ENCODE measurements at places on chromosomes 16 and 17. TPM values are rescaled to one million over a fixed set of nuclear protein-coding genes. Genes with fewer than 3 reads are reported as not detected.

GRCh38 chr17:49132317-49132698 is 261 bp upstream of the B4GALNT2 start:
- DNase-seq: no peak

GRCh38 chr16:46757339-46758050 is 9.4 kb upstream of the MYLK3 start:
- no peak for DNase-seq

- DNase-seq: no peak
Observed at GRCh38 chr16:3780570-3780969, 63.2 kb upstream of the TRAP1 start.

GRCh38 chr17:38857271-38857670 is 3.8 kb upstream of the RPL23 start:
- DNase-seq: no peak

DNA sequence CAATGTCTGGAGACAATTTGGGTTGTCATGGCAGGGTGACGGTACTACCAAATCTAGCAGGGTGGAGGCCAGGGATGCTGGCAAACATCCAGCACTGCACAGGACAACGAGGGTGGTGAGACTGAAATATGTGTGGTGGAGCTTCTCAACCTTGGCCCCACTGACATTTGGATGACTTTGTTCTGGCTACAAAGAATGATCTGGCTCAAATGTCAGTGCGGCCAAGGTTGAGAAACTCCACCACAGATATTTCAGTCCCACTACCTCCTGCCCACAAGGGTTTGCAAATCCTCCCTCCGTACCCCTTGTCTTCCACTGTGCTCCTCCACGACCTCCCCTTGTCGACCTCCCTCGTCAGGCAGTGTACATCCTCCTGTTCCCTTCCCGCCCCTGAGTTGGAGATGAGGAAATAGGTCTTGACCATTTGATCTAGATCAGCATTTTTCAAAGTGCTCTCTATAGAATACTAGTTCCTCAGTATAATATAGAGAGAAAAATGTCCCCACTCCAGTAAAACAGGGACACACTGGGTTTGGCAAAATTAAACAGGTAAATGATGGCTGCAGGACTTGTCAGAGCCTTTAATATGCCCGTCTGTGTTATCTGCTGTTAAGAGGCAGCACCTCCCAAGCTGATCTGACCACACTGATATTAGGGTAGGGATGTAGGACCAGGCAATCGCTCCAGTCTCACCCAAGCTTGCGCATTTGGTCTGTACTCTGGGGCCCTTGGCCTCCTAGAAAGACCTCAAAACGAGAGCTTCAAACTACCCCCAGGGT is 6.8 kb downstream of the OSGIN1 start:
- DNase-seq: no peak

The HS3ST3B1 gene
- 9.0 TPM for total RNA-seq

Measured in spinal cord (tissue), 10 donors.